ENCODE measurements at places on chromosomes 12 and 14.

DNA sequence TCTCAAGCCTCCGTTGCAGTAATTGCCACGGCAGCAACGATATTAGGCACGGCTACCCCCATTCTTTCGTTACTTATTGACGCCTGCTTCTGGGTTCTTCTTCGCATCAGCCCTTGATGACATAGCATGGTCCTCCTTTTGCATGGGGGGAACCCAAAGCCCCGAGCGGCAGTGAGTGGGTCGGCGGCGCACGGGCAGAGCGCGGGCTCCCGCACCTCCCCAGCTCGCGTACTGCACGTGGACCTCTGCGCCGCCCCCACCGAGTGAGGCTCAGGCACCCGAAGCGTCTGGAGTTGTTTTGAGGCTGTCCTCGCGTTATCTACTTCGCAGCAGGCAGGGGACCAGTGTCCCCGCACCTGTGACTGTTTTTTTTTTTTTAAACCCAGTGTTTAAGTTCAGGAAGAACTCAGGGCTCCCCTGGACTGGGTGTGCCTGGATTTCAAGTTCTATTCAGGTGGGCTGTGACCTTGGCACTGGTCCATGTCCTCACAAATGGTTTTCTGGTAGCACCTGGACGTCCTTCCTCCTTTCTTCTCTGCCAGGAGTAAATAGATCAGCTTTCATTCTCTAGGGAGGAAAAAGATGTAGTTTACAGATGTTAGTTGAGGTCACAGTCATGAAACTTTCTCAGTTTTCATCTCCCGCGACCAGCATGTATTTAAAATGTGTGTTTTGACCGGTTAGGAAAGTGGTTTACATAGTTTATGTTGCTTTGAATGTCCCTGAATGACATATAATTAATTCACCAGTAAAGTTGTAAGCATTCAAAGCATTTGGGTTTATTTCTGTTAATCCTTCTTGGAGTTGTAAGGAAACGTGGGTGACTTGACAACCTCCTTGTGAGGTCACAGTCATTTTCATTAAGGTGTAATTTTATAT lies 1.4 kb upstream of the FOXN4 start:
- no peak for DNase-seq

GRCh38 chr12:110705309-110705708 lies 16.4 kb upstream of the HVCN1 start:
- no peak for DNase-seq

- no peak for DNase-seq
These were observed 456.8 kb downstream of the MED13L start for GRCh38 chr12:115820656-115821055.

- DNase-seq = no peak
These were observed 285.0 kb upstream of the RGS6 start for GRCh38 chr14:71647086-71647784.

- DNase-seq = no peak
These were observed 92.1 kb upstream of the FZD10 start for GRCh38 chr12:130070126-130070611.

GRCh38 chr14:71414631-71415403 lies 507.6 kb downstream of the PCNX1 start:
- no peak for DNase-seq

DNA sequence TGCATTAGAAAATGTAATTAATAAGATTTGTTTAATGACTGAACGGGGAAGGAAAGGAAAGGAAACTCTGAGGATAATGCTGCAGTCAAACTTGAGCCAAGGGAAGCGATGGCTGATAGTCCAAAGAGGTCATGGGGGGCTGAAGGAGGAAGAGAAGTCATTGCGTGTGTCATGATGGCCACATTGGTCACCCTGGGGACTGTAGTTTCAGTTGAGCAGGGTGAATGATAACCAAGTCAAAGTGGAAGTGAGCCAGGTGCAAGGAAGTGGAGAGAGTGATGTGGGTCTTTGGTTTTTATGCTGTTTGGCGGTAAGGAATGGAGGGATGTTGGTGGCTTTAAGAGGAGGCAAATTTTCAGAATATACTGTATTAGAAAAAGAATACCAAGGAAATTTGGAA lies 21.6 kb downstream of the C12orf75 start:
- no peak for DNase-seq

DNA sequence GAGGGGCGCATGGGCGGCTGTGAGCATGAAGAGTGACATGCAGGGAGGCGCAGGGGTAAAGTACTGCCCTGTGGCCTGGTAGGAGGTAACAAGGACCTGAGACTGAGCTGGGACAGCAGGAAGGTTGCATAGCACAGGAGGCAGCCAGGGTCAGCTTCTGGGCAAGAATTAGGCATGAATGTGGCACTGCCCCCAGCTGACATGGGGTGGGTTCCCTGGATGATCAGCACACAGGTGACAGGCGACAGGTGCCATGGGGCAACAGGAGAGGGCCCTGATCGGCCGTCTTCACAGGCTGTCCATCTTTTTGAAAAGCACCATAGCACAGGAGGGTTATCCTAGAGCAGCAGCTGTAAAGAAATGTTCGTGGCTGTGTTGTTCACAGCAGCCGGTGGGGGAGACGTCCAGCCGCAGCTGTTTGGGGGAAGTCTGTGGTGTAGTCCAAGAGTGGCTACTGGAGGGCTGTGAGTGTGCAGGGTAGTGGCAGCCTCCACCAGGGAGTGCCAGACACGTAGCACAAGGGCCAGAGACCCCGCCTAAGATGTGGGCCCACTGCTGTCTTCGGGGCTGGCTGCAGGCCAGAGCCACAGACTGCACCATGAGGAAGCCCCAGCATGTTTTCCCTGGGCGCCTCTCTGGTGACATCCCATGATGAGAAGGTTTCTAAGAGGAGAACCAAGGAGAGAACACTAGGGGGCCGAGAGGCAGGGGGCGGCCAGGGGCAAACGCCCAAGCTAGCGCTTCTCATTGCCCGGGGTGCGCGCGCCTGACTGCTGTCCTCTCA lies 8.4 kb downstream of the CLBA1 start:
- no peak for DNase-seq

DNA sequence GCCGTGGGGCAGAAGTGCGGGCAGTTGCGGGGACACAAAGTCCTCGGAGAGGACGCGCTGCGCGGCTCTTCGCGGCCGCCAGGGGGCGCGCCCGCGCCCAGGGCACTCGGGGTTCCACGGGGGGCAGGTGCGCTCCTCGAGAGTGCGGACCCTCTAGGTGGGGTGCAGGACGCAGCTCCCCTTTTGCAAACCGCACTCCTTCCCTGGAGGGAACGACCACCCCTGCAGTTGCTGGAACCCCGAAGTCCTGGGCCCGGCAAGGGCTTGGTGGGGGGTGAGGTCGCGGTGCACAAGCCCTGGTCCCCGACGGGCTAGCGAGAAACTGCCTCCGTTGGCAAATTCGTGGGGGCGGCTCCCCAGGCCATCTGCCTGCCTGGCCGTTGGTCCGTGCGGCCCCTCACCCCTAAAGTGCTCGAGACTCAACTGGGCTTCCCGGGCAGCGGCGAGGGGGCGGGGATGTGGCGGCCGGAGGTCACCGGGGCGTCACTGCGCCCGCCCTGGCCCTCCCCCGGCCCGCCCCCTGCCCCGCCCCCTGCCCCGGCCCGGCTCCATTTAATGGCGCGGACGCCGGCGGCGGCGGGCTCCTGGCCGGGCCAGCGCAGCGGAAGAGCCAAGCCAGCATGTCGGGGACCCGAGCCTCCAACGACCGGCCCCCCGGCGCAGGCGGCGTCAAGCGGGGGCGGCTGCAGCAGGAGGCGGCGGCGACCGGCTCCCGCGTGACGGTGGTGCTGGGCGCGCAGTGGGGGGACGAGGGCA lies at the start of gene ADSS1:
TSS of gene ADSS1 (plus strand) at position 579 of the 756 bp plus-strand sequence. CDS start at position 621, 42 bp downstream.
- DNase-seq = peak; percentile 22

GRCh38 chr12:52067081-52067374 lies 2.8 kb upstream of the ATG101 start:
- DNase-seq = no peak

GRCh38 chr12:125149160-125150108 lies 84.2 kb downstream of the AACS start:
- no peak for DNase-seq

- no peak for DNase-seq
These were observed 56.8 kb upstream of the PARP11 start for GRCh38 chr12:3929875-3930615.

- DNase-seq = no peak
These were observed 4.7 kb downstream of the SRRM4 start for GRCh38 chr12:118986050-118986449.

DNA sequence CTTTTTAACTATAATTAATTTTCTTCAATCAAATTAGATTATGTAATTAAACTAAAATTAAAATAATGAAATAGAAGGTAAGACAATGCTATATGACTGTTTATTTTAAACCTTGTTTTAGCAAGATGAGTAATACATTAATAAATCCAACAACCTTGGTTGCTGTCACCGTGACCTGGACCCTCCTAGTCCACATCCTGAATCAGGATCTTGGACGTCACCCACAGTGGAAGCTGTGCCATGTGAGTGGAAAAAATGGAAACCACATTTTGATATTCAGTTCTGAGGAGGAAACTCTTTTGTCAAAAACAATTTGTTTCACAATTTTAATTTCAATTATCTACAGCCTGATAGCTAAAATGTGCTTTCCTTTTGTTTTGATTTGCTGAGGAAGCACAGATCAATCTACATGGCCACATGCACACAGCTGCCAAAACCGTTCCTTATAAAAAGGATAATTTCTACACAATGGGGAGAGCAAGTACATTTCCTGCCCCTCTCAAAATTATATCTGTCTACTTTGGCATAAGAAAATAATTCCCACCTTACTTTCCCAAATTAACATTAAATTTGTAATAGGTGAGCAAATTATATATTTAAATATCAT lies 255.5 kb downstream of the RASSF9 start:
- DNase-seq = no peak

DNA sequence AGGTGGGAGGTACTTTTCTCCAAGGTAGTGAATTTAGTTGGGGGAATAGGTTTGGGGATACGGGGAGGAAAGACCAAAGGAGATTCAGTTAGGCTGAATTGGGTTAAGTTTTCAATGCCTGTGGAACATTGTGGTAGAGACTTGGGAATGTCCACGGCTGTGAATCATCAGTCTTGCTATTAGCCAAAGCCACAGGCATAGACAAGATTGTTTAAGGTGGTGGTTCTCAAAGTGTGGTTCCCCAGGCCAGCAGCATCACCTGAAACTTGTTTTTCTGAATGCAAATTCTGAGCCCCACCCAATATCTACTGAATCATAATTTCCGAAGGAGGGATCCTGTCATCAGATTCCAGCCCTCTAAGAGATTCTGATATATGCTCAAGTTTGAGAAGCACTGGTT lies 316.2 kb downstream of the EGLN3 start:
- no peak for DNase-seq

GRCh38 chr14:66405158-66405557 lies 81.0 kb upstream of the CCDC196 start:
- no peak for DNase-seq

DNA sequence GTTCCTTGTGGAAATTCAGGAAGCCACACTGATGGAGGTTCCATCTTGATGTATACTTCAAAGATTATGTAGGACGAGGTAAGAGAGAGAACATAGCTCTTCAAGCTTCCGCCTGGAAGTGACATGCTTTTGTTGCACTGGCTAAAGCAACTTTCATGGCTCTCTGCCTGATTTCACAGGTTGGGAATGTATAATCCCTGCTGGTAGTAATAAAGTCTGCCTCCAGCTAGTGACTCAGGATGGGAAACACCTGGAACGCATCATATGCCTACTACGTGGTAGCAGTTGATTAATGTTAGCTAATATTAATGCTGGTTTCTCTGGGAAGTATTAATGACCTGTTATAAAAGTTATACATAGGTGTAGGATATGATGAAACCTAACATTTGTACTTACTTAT lies 71.1 kb downstream of the PELI2 start:
- no peak for DNase-seq

GRCh38 chr12:113083863-113084435 lies 27.4 kb downstream of the DTX1 start:
- no peak for DNase-seq

DNA sequence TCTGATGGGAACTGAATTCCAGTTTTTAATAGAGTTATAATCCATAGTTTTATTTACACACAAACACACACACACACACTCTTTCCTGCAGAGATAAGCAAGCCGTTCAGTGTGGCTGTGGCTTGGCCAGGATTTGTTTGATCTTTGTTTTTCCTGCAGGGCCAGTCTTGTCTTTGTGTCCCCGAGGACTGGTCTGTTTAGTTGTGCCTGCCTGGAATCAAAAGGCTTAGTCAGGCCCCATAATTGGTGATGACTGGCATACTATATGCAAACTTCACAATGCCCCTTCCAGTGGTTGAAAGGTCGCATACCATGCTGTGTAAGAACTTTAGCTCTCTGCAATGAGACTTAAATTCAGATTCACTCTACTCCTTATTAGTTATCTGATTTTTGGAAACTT lies 26.0 kb downstream of the WBP11 start:
- DNase-seq = no peak

DNA sequence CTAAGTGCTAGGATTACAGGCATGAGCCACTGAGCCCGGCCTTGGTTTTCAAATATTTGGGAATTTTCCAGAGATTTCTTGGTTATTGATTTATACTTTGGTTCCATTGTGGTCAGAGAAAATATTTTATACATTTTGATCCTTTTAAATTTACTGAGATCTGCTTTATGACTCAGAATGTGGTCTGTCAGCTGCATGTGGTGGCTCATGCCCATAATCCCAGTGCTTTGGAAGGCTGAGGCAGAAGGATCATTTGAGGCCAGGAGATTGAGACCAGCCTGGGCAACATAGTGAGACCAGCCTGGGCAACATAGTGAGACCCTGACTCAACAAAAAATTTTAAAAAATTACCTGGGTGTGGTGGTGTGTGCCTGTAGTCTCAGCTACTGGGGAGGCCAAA lies 49.8 kb downstream of the ADCK1 start:
- DNase-seq = no peak

GRCh38 chr12:24200010-24200409 lies 250.5 kb upstream of the SOX5 start:
- no peak for DNase-seq

DNA sequence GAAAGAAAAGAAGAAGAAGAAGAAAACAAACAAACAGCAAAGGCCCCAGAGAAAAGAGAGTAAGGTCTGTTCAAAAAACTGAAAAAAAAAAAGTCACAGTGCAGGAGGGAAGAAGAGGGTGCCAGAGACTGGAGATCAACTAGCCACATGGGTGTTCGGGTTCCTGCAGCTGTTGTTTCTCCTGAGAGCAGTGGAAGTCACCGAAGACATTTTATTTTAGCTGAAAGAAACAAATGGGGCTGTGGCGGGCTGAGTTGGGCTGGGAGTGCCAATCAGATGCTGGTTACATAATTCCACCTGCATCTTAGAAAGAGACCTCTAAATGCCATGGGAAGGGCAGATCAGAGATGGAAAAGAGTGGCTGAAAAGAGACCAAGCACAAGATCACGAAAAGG lies 33.9 kb downstream of the ACTN1 start:
- DNase-seq = no peak

- DNase-seq = no peak
These were observed 8.0 kb upstream of the RAP1B start for GRCh38 chr12:68602720-68603119.

GRCh38 chr12:124913474-124914391 lies 717 bp downstream of the UBC start:
- peak; percentile 90 for DNase-seq

- DNase-seq = no peak
These were observed 120.6 kb upstream of the FKBP4 start for GRCh38 chr12:2673966-2674810.
